ENCODE measurements at places on chromosomes 2 and 18.

DNA sequence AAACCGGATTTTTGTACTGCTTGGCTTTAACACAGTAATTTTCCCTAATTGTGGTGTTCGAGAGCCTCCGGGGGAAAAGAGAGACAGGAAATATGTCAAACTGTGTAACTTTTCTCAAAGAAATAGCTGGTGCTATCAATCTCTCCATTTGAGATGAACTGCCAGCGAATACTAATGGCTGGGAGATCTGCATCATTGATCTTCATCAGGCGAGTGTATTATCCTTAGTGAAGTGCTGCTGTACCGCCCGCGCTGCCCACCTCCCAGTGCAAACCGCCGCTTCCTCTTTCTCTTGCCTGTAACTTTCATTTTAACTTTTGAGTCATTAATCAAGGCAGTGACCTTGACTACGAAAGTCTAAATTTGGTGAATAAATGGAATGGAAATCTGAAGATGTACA is 246.1 kb upstream of the ST6GAL2 start:
- DNase-seq: no peak

DNA sequence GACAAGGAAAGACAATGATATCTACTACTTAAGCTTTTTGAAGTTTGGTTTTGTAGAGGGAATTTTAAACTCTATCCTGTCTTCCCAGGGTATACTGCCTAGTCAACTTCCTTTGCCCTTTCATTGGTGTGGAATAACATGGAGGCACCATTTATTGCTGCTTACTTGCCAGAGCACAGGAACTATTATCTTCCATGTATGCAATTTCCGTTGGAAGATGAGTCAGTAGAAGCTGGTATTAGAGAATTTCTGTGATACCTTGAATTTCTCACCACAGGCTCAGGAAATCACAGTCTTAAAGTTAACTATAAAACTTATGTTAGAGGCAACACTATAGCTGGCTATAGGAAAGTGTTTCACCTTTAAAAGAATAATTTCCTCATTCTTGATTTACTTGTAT is 40.9 kb upstream of the RGPD4 start:
- DNase-seq: no peak

DNA sequence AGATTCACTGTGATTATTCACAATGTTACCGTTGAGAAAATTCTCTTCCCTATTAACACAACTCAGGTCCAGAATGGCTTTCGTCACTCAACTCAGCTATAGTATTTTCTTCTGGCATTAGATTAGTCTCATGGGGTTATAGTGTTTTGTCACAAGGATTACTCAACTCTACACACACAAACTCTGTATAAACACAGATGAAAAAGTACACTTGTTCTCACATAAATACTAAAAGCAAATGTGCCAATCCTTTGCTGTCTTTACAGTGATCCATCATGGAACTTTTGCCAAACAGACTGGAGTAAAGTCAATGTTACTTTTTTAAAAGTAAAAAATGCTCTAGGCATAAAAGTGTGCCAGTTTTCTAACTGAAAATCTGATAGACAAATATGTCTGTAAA is 267.6 kb downstream of the RBM43 start:
- DNase-seq: no peak

GRCh38 chr18:79383388-79384056 is 12.2 kb upstream of the NFATC1 start:
- DNase-seq: no peak

DNA sequence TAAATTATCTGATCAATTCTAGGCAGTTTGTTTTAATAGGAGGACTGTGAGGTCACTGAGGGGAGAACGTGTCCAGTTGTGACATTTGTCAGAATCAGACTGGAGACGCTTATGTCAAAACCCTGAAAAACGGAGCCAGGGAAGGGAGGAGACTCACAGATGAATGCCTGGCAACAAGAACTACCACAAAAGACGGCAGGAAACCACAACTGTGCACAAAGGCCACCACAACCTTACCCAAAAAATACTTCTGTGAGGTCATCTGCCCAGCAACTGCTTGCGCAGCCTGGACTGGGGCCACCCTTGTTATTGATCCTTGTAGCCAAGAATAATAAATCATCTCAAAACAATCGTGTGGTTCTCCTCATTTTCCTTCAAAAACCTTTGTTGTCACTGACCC is 173.0 kb upstream of the ALKAL2 start:
- no peak for DNase-seq

- DNase-seq: no peak
Measured at GRCh38 chr2:163505281-163505680, 230.5 kb downstream of the FIGN start.

DNA sequence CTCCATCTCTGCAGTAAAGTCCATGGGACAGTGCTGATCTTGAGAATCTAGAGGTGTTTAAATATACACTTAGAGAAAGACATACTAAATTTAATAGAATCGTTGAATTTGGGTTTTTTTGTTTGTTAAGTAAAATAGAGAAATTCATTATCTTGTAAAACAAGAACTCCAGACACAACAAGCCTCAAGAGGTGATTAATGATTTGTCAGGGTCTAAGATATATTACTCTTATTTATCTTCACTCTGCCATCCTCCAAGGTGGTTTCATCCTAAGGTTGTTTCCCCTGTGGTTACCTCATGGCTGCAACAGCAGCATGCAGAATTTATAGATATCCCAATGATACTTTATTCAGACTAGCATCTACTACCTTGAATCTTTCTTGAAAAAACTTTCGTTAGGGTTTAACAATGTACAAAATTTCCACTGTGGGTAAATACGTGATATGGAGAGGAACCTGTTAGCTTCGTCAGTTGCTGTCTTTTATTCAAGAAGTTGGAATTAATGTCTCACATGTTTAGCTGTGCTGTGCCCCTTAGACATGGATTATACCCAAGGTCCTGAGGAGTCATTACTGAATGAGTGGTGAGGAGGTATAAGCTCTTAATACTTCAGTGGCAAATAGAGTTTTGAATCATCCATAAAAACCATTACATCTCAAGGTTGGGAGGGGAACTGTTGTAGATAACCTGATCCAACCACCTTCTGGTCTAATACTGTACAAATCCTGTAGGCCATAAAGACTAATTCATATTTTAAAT is 128.0 kb downstream of the GPD2 start:
- no peak for DNase-seq

DNA sequence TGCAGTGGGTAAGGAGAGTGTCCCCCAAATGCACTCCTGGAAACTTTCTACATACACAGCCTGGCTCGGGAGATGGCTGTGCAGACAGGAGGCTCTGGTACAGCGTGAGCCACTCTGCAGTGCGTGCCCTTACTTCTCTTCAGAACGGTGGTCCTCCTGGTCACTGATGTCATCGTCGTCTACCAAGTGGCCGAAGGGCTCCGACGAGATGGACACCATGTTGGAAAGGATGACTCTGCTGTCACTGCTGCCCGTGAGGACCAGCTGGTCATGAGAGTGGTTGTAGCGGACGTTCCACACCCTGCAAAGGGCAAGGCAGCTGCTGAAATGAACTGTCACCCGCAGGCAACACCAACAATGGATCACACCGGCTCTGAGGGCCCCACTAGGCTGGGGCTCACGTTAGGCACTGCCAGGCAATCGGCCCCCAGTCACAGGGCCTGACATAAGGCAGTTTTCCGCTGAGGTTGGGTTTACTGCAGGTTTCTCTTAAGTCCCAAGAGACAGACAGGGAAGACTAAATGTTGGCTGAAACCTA is 185.3 kb downstream of the EIPR1 start:
- DNase-seq: no peak

GRCh38 chr2:180046776-180047175 is 39.7 kb upstream of the CWC22 start:
- no peak for DNase-seq

- DNase-seq: no peak
Measured at GRCh38 chr18:58527285-58527951, 101.5 kb downstream of the ALPK2 start.

DNA sequence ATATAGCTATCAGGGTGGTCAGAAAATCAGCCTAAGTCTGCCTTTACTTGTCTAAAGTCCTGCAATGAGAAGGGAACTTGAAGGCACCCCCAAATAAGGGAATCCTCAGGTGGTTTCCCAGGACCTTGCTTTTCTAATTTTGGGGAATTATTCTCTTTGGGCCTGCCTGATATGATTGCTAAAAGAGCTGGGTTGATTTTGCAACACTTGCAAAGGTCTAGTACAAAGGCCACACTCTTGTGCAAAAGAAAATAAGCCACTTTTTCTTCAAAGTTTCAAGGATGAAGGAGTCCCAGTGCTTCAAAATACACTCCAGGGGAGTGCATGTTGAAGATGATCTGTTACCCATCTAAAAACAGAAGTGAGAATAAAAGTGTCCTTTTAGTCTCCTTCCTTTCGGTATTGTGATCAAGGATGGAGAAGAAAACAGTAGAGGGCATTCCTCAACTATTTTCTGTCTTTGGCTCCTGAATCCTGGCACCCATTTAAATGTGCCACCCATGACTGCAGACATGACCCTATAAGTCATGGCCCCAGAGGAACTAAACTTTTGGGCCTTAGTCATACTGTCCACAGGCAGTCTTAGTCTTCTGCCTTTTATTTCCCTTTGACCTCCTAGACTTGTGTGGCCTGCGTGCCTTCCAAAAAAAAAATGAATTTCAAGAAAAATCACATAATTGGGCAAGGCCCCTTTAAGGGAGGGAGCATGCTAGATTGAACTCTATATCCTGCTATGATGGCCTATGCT is 5.1 kb downstream of the SULT1C3 start:
- DNase-seq: no peak

DNA sequence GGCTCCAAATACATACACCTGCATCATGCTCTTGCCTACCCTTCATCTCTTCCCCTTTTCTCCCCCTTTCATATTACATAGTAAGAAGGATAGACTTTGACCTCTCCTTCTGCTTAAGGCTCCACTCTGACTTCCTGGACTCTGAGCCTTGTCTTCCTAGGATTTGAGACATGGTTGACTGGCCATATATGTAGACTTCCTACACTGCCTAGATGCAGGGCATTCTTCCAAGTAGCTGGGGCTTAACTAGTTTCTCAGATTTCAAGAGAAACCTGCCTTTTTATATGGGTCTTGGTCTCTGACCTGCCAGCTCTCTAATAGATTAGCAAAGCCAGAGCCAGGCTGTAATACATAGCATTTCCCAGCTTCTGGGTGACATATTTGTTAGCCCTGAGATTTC is 35.4 kb upstream of the CYP26B1 start:
- DNase-seq: no peak

- DNase-seq: no peak
Measured at GRCh38 chr2:20452551-20452950, 5.7 kb downstream of the RHOB start.

GRCh38 chr2:117785740-117786139 is 28.8 kb upstream of the DDX18 start:
- peak; percentile 5 for DNase-seq

- DNase-seq: no peak
Measured at GRCh38 chr18:32286749-32287148, 96.9 kb downstream of the MEP1B start.

DNA sequence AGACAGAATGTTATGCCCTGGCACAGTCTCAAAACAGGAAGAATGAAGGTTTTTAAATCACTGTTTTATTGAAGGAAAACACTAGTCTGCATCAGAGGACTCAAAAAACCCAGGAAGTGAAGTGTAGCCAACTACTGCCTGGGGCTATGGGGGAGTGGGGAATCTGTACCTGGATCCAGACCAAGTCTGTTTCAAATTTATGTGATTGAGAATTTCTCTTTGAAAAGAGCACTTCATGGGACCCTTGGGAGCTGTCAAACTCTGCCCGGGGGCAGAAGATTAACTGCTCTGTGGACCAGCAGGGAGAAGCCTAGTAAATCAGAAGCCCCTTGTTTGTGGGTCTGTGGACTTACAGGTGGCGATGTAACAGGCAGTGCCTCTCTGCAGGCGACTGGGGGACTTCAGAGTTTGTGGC is 45.3 kb upstream of the TANC1 start:
- DNase-seq: no peak

- DNase-seq: no peak
Measured at GRCh38 chr2:43311276-43311675, 84.9 kb upstream of the ZFP36L2 start.

- DNase-seq: no peak
Measured at GRCh38 chr18:72985686-72986085, 117.9 kb upstream of the NETO1 start.

DNA sequence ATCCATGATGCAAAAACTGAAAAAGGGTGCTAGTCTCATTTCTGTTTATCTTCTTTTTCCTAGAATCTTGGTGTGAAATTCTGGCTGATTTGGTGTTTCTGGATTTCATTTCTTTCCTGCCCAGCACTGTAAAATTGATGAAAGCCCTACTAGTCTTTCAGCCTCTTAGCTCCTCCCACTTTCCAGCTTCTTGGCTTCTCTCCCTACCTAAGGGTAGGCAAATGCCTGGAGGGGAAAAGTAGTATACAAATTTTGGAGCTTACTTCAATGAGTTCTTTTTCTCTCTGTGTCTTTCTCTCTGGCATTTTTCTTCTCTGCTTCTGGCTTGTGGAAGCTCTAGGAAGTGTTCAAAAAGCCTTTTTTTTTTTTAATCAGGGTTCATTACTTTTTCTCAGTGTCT is 160.5 kb downstream of the XIRP2 start:
- DNase-seq: no peak

- no peak for DNase-seq
Measured at GRCh38 chr18:77403969-77404535, 154.4 kb downstream of the GALR1 start.

GRCh38 chr18:57251747-57252146 is 100.6 kb upstream of the ST8SIA3 start:
- no peak for DNase-seq

- DNase-seq: peak; percentile 14
Measured at GRCh38 chr18:63131106-63131958, 188.2 kb downstream of the BCL2 start.

GRCh38 chr2:43075054-43075593 is 151.3 kb downstream of the ZFP36L2 start:
- DNase-seq: peak; percentile 95

- DNase-seq: peak; percentile 55
Measured at GRCh38 chr2:181036848-181037603, 56.6 kb downstream of the UBE2E3 start.

- no peak for DNase-seq
Measured at GRCh38 chr2:18178736-18179349, 300.4 kb downstream of the KCNS3 start.

DNA sequence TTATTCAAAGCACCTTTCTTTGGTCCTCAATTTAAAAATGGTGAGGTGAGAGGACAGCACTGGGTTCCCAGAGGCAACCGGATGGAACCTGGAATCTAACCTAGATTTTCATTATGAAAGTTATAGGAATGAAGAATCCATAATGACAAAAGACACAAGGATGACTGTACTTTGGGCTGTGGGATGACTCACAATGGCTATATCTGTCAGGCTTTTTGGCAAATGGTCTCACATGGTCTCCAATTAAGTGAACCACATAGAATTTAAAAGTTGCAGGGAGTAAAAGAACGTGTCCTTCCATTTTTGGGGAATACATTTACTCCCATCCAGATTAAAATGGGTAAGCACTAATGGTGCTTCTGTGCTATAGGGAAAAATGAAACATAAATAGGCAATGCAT is 31.8 kb upstream of the LYPD1 start:
- no peak for DNase-seq

GRCh38 chr2:121521359-121521758 is 9.3 kb upstream of the RNU4ATAC start:
- DNase-seq: no peak

DNA sequence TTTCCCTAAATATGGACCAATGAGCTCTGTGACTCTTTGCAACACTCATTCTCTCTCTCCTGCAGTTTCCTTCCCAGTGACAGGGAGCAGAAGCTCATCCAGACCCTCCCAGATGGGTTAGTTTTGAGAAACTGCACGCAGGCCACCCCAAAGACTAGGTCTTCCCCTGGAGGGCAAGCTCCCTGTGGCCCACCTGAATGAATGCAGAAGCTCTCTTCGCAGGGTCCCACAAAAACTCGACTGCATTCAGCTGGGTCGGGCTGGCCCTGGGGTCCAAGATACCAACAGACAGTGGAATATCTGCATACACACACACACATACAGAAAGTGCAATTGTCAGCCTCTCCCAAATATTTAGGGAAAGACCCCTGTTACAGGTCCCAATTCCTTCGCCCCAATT is 37.0 kb downstream of the TFCP2L1 start:
- DNase-seq: no peak

Measured in non-pigmented ciliary epithelial cell (primary cell).